Adipocyte (in vitro differentiated cells): ENCODE measurements at places on chromosomes 11 and 22.

DNA sequence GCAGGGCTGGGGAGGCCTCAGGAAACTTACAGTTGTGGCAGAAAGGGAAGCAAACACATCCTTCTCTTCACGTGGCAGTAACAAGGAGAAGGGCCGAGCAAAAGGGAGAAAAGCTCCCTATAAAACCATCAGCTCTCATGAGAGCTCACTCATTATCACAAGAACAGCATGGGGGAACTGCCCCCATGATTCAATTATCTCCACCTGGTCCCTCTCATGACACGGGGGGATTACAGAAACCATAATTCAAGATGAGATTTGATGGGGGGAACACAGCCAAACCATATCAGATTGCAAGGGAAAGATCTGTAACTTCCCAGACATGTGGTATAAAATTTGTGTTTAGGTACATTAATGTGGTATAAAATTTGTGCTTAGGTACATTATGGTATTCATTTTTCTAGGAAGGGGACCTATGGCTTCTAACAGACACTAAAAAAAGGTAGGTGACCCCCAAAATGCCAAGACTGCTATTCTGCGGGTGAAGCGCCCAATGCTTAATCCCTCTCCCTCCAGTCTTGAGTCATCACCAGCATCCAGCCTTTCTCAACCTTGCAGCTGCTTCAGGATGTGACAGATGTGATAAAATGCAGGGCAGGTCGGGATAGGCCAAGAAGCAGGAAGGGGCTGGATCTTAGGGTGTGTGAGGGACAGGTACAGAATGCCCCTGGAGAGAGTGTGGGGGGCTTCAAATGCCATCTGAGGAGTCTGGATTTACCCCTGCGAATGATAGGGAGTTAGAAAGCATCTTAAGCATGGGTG is 57.7 kb upstream of the AMPD3 start:
- DNase-seq = no peak

GRCh38 chr11:27626269-27626937 is 73.9 kb downstream of the BDNF start:
- no peak for DNase-seq

DNA sequence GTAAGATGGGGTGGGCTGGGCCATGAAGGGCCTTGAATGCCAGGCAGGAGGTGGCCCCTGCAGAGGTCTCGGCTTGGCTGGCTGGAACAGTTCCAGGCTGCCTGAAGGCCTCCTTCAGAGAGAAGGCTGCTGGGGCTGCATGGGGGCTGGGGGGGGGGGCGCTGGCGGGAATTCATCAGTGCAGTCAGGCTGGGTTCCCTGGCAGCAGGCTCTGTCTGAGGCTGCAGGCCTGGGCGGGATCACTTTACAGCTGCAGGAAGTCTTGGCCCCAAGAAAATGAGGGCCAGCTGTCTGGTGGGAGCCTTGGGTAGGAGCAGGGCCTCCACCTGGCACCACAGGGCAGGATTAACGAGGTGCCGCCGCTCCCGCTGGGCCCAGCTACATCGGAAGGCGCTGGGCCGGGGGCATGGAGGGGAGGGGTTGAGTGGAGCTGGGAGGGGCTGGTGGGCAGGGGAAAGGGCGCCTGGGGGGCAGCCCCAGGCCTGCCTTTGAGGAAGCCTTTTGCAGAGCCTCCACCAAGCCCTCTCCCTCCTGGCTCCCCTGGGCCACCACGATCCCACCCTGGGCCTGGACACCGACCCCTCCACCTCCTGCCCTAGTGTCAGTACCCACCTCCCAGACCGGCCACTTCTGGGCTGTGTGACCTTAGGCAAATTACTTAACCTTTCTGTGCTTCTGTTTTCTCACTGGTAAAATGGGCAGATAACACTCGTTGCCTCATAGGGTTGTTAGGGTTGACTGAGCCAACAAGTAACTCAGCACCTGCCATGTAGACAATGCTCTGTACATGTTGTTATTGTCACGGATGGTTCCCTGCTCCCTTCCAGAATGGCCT is 31.0 kb upstream of the HMOX1 start:
- peak; percentile 58 for DNase-seq

DNA sequence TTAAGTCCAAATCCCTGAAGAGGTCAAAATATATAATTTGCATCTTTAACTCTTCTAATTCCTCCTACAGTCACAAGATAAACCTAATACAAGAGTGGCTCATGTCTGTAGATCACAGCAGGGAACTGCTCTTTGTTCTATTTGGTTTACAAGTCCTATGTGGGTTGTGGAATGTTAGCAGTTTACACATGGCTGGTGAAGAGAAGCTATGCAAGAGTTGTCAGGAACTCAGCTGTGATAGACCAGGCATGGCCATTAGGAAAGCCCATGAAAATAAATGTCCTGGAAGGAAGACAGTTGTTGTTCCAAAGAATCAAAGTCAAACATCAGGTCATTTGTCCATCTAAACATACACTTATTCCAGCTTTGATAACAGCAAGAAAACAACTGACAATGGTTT is 312.4 kb upstream of the PITPNB start:
- peak; percentile 60 for DNase-seq

DNA sequence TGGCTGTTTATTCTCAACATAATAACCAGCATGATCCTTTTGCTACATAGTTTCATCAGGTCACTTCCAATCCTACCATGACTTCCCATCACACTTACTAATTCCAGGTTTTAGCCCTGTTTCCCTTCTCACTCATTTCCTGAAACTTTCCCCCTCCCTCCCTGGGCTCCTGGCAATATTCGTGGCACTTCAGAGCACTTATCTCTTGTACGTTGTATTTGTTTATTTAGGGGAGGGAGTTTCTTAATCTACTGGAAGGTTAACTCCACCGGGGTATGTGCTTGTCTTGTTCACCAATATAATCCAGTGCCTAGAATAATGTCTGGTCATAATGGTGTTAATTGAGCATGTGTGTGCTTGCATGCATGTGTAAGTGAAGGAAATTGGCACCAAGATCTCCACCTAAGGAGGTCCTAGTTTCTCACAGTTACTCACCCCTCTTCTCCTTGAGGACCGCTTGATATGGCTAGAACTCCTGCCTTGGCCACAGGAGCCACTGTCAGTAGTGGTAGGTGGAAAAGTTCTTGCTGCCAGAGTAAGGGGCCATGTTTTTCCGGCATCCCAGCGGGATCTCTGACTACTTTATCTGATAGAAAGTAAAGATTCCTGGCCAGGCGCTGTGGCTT is 11.7 kb downstream of the EIF3L start:
- DNase-seq = no peak

DNA sequence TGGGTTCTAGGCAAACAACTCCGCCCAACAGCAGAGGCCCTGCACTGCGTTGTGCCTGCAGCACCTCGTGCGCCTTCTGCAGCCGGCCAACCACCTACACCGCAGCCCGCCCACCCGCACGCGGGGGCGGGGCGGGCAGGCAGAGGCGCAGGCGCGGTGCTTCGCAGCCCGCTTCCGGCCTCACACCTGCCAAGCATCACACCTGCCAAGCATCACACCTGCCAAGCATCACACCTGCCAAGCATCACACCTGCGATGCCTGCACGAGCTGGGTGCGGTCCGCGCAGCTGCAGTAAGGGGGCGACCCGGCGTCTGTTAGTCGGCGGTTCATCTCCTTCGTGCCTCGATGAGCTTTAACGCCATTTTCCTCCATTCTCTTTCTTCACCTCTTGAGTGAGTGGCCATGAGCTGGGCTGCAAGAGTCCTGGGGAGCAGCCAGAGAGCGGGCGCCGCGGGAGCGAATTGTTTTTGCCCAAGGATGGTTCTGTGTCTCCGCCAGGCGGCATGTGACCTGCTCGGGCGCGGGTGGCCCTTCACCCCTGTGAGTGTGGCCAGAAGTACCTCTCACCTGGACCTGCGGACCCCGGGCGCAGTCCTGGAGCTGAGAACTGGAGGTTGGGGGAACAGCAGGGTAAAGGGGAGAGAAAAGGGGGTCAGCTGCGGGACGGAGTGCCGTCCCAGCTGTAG is at the start of gene LDHAL6A:
Gene LDHAL6A (plus strand): TSS at position 171 of the 687 bp plus-strand sequence. CDS start 825 bp downstream, outside the sequence.
- no peak for DNase-seq

DNA sequence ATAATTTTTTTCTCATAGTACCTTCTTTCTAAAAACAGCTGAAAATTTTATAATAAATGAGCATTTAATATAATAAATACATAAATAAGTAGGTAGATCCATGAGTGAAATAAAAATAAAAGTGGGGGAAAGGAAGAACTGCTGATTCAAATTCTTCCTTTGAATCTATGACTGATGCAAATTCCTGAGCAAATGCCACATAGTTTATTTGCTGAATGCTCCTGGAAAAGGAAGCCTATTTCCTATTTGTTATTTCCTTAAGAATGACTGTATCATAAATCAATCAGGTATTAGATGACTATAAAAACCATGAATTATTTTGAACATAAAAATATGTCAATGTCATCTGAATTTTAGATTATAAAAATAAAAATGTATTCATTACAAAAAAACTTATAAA is 16.6 kb downstream of the BTBD10 start:
- DNase-seq = peak; percentile 53

DNA sequence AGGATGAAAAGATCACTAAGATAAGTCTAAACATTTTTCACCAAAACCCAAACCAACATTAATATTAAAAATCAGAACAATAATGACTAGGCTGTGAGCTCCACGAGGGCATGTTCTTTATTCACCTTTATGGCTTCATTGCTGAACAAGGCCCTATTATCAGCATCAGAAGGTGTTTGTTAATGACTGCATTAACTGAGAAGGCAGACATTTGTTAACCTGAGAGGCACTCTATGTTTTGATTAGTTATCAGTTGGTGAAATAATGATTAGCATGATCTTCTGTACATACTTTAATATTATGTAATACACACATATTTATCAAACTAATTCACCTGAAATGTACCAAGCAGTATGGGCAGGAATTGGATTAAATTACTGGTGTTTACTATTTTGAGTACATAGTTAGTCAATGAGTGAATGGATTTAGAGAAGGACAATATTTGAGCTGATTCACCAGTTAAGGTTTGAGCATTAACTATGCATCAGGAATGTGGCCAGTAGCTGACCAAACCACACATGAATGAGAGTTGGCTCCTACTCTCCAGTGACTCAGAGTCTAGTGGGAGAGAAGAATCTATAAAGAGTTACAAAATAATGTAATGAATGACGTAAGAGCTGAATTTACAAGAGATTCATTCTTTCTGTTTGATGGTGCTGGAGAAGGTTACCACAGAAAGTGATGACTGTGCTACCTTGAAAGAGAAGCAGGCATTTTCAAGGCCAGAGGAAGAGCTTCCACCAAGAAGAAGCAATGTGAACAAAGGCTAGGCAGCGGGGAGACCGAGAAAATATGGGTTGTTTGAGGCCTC is 6.7 kb downstream of the IL18 start:
- peak; percentile 97 for DNase-seq

DNA sequence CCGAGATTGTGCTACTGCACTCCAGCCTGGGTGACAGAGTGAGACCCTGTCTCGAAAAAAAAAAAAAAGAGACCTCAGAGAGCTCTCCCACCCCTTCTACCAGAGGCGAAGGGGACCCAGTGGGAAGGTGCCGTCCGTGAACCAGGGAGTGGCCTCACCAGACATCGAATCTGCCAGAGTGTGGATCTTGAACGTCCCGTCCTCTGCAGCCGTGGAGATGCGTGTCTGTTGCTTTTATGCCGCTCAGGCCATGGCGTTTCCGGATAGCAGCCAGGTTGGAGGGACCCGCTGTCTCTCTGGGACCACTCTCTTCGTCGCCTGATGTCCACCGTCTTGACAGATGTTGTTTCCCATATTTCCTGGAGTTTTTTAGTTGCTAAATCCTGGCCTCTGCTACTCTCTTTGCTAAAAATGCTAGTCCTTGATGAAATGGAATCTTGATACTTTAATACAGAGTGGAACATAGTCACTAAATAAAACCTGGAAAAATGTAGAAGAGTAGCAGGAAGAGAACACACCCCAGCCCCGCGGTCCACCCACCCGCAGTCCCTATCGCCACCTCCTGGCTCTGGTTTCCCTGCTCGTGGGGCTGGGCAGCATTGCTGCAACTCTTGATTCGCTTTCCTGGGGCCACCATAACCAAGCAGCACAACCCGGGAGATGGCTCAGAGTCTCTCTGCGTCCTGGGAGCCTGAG is 12.0 kb upstream of the MUC6 start:
- DNase-seq = no peak

- no peak for DNase-seq
Measured at GRCh38 chr11:6843670-6844069, 1.8 kb upstream of the OR10A5 start.

DNA sequence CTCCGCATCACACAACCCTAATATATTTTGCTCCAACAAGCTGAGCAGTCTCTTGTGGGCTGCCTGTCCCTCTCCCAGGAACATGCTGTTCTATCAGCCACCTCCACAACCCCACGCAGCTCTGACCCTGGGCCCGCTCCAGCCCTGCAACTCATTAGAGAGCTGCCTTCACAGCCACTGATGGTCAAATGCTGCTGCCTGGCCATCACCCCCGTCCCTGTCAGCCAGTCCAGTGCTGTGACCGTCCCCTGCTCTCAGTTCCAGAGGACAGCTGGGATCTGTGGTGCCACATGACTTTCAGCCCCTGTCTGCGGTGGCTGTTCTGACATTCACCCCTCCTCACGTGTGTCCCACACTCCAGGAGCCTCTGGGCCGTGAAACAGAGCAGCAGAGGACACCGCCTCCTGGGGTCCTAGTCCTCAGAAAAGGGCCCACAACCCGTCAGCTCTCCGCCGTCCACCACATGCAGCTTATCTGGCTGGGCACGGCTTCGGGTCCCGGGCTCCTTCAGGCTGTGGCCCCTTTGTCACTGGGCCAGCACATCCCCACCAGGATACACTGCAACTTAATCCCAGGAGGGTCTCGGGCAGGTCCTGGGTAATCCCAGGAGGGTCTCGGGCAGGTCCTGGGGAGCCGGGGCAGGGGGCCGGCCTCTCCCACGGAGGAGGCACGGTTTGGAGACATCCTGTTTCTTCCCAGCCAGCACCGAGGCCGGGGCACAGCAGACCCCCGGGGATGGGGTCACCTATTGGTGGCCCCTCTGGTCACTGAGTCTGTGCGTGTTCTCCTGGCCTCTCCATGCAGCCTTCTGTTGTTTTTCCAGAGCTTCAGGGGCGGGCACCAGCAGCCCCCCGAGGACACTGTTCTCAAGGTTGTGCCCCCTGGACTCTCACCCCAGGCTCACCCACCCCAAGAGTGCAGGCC is 15.1 kb downstream of the CRELD2 start:
- no peak for DNase-seq

GRCh38 chr22:40236131-40236665 is 58.5 kb downstream of the TNRC6B start:
- DNase-seq = no peak

GRCh38 chr22:46581538-46582244 is 38.5 kb upstream of the GRAMD4 start:
- DNase-seq = no peak

GRCh38 chr22:47160781-47161520 is 398.5 kb downstream of the TBC1D22A start:
- DNase-seq = no peak

- DNase-seq = no peak
Measured at GRCh38 chr22:30600921-30601320, 6.1 kb upstream of the TCN2 start.

GRCh38 chr11:69913591-69914285 is 94.5 kb upstream of the FGF3 start:
- DNase-seq = no peak

- peak; percentile 63 for DNase-seq
Measured at GRCh38 chr22:37777122-37777687, 30.5 kb upstream of the GCAT start.

GRCh38 chr11:13680501-13681264 is 12.2 kb downstream of the FAR1 start:
- DNase-seq = no peak

GRCh38 chr11:65611028-65611757 is 2.8 kb downstream of the MAP3K11 start:
- DNase-seq = no peak

- DNase-seq = peak; percentile 75
Measured at GRCh38 chr11:72642884-72643522, 31.2 kb downstream of the PDE2A start.

- DNase-seq = no peak
Measured at GRCh38 chr11:62202910-62203309, 5.6 kb upstream of the SCGB2A1 start.
